ENCODE measurements at places on chromosomes 2 and 18.

- DNase-seq: no peak
These were observed 1072.8 kb upstream of the TMEFF2 start for GRCh38 chr2:193267496-193268002.

- no peak for DNase-seq
These were observed 515.2 kb downstream of the RNF144A start for GRCh38 chr2:7432436-7432835.

DNA sequence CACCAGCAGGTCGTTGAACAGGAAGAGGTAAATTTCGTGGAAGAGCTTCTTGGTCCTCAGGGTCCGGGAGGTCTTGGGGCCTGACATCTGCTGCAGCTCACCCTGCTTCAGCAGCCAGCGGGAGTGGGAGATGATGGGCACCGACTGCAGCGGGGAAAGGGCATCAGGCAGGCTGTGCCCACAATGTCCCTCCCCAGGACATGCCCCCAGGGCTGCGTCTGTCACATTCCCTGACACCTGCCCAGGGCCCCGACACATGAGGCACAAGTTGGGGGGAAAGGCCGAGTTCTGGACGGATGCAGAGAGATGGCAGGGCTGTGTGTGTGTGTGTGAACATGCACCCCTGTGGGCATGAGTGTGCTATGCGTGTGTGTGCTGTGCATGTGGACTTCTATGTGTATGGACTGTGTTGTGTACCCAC, 13.9 kb downstream of the SNORC start:
- no peak for DNase-seq

GRCh38 chr2:117763804-117764203, 50.7 kb upstream of the DDX18 start:
- no peak for DNase-seq

DNA sequence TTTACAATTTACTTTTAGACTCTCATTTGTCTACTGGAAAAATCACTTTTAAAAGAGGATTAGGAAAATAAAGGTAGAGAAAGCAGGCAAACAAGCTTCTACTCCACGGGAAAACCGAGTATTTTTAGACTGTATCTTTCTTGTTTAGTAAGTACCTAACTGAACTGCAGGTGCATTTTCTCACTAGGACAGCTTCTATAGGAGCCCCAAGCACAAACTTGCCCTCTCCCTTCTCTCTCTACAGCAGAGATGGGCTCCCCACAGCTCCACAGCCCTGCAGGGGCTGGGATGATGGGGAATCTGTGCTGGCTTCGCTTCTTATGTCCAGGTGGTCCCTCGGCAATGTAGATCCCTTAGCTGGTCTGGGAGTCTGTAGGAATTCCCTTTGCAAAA, 16.2 kb downstream of the PSTPIP2 start:
- no peak for DNase-seq

DNA sequence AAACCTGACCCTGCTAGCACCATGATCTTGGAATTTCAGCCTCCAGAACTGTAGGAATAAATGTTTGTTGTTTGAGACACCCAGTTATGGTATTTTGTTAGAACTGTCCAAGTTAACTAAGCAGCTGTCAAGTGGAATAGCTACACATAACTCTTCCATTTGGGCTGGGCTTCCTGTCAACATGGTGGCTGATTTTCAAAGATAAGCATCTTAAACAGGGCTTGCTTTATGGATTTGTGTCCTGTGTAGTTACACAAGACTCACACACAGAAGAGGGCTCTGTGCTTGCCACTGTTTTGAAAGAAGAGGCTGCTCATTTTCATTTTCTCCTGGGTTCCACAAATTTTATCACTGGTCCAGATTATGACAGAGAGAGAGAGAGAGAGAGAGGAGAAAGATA, 35.7 kb downstream of the GCG start:
- DNase-seq: no peak

DNA sequence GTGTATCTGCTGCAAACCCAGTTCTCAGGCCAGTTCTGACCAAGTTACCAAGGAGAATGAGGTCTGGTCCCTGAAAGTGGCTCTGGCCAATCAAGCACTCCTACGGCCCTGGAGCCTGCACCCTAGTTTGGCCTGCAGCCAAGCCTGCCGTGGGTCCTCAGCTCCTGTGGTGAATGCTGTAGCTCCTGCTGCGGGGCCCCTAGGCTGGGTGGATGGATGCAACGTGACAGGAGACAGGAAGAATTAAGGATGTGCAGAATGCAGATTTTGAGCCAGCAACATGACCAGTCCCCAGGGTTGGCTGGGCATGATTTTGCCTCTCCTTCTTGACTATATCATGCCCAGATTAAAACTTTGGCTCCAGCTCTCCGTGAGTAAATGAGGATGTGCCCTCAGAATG, 97.2 kb downstream of the SMAD7 start:
- no peak for DNase-seq

DNA sequence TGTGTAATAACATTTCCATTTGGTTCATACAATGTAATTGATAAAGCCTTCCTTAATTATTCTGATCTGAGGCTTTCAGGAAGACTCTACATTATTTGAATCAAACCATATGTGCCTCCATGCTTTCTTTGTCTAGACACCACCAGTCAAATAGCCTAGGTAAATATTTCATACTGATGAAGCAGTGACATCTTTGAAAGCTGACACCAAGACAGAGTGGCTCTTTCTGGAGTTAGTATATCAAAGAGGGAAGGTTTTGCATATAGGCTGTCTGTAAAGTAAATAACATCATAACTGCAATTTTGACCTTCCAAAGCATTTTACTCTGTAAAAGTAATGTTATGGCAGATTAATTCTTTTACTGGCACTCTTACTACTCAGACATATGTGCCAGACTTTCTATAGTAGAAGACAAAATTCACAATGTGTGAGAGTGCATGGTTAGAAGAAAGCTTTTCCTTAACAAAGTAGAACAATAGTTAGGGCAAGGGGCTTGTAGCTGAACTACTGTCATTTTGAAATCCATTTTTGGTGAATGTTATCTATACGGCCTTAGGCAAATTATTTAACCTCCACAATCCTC, 177.3 kb downstream of the ERBB4 start:
- DNase-seq: no peak

DNA sequence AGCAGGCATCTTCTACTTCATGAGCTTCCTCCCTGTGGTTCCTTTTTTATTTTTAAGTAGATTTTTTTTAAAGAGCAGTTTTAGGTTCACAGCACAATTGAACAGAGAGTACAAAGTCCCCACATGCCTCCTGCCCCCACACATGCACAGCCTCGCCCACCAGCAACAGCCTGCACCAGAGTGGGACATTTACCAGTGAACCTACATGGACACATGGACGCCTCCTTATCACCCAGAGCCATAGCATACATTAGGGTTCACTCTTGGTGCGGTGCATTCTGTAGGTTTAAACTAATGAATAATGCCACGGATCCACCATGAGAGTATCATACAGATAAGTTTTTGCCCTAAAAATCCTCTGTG, 40.9 kb downstream of the HS1BP3 start:
- DNase-seq: no peak

DNA sequence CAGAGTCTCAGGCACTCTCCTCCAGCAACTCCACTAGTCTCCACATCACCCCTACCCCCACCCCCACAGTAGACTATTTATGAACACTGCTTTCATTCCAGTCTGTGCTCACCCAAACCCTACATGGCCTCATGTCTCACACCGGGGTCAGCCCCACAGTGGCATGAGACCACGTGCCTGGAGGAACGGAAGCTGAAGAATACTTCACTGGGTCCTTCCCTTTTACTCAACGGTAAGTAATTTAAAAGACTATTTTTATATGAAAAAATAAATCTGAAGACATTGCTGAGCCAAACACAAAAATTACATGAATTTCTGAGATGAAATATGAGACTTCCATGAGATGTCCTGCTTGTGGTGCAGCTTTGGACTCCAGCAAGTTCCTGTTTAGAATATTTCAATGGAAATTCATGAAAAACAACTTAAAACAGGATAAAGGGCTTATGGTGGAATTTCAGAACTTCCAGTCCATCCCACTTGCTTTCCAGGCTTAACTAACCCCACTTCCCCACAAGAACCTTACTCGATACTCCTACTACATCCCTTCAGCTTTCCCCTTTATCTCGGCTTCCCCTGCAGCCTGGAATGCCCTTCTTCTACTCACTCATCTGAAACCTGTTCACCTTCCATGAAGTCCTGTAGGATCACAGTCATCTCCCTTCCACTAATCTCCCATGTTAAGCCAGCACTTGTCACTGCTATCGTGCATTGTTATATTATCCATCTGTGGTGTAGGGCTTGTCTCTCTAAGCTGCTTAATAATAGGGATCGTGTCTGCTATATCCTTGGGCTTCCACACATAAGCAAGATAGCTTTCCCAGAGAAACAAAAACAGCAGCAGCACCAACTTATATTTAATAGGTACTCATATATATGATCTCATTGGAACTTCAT, 47.9 kb downstream of the SLC14A1 start:
- DNase-seq: no peak

GRCh38 chr2:175879679-175880078, 122.4 kb downstream of the LNPK start:
- no peak for DNase-seq

DNA sequence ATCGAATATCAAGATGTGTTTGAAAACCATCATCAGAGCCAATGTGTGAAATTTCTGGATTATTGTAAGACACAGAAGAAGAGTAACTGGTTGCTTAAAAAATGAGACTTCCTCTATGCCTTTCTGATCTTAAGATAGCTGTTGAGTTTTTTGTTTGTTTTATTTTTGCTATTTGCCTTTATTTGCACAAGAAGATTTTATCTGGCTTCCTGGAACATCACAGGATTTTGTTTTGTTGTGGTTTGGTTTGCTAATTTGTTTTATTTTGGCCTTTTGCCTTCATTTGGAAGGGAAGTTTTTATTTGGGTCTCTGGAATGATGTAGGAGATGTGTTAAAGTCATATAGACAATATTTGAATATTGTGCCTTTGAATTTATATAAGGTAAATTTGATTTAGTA, 3.9 kb upstream of the CYTIP start:
- no peak for DNase-seq

- no peak for DNase-seq
These were observed 206.2 kb downstream of the NCKAP5 start for GRCh38 chr2:133362061-133362476.

DNA sequence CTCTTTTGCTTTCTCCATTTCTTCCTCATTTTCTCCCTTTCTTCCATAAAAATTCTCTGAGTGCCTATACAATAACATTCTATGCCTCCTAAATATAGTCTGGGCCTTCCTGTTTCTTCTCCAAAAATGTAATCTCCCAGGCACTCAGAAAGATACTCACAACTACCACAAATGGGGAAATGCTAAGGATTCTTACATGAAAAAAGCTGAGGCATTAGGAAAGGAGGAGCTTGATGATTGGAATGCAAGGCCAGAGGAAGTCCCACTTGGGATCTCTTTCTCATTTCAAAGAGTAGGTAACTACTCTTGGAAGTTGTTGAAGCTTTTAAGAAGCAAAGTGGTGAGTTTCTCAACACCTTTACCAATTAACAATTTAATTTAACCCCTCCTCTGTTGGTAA, 3.4 kb downstream of the VSNL1 start:
- DNase-seq: no peak

DNA sequence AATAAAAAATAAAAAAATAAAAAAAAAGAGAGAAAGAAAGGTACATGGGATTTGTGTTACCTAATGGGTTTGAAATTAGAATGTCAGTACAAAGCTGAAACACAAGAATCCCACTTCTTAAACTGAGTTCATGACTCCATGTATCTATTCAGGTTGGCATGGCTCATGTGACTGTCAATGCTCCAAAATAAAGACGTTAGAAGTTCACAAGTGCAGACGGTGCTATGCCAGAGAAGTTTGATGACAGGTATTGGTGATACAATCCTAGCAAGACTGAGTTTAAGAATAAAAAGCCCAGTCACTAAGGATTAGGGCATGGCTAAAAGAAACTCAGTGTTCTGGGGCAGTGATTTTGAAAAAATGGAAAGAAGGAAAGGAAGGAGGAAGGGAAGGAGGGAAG, 254.3 kb downstream of the XIRP2 start:
- DNase-seq: no peak

GRCh38 chr2:16900405-16901025, 234.9 kb upstream of the CYRIA start:
- no peak for DNase-seq

- DNase-seq: no peak
These were observed 30.0 kb upstream of the BARD1 start for GRCh38 chr2:214839464-214839863.

GRCh38 chr18:73189718-73190117, 321.9 kb upstream of the NETO1 start:
- DNase-seq: no peak

DNA sequence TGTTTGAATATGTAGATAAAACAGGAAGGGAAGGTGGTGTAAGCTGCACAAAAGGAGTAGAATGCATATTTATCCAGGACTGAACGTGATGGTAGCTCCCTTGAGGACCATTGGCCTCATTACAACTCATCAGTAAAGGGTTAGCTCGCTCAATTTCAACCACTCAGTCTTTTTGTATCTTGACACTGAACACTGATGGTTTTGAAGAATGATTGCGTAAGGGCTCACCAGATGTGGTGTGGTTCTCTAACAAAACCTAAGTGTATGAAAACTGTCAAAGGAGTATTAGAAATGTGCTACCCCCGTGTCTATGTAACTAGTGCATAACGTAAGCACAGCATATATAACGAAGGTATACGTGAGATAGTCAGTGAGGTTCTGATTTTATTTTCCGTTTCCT, 272.4 kb upstream of the THSD7B start:
- DNase-seq: no peak

- DNase-seq: no peak
These were observed 12.9 kb downstream of the LAMA1 start for GRCh38 chr18:7104649-7105048.

DNA sequence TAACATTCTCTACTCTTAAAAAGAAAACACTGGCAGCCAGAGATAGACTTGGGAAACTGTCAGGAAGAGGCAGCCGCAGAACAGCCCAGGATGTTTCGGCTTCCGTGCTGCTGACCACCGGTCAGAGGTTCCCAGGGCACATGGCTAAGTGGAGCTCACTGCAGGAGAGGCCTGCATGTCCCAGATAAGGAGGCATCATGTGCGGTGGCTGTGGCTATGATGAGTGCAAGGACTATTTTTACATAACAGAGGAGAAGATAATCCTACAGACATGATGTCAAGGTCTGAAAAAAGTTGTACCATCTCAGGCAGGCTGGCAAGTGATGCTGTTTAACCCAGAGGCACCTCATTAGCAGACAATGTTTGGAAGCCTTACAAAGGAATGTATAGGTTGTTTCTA, 252.3 kb downstream of the CYRIA start:
- DNase-seq: no peak
